ENCODE measurements at places on chromosomes 12 and 14.
A peak's percentile ranks its signal among the peaks of the same experiment; 100 is the strongest.

DNA sequence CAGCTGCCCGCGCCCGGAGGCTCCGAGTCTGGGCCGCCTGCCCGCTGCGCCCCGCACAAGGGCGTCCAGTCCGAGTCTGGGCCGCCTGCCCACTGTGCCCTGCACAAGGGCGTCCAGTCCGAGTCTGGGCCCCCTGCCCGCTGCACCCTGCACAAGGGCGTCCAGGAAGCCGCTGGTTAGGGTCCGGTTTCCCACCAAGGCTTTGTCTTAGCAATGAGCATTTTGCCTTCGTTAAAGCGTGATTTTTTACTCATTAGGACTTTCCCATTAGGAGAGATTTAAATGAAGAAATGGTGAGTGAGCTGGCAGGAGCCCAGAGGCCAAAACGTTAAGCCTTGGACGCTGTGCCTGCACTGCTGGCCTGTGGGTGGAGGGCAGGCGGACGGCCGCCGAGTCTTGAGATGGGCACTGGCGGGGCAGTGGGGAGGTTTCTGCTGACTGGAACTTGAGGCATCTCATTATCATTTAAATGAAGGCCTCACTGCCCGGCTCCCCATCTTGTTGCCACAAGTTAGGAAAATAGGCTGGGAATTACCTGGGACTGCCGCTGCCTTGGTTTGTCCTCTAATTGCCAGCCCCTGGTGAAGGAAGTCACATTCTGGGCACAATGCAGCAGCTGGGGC, 36.0 kb downstream of the FBRSL1 start:
- DNase-seq = no peak

DNA sequence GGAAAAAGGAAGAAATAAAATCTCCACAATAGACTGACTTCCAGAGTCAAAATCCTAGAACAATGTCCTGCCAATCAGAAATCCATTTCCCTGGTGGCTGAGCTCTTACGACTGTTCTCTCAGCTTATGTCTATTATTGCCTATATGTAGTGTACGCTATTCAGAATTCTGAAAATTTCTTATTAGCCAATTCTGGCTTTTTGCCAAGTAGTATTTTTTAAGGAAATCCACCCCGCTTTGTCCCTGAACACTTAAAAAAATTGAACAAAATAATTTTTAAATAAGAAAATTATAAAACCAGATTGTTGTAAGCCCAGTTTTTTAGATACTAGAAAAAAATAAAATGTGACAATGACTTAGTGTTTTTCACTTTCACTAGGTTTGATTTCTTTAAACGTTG, 143.0 kb downstream of the KCNA5 start:
- no peak for DNase-seq

DNA sequence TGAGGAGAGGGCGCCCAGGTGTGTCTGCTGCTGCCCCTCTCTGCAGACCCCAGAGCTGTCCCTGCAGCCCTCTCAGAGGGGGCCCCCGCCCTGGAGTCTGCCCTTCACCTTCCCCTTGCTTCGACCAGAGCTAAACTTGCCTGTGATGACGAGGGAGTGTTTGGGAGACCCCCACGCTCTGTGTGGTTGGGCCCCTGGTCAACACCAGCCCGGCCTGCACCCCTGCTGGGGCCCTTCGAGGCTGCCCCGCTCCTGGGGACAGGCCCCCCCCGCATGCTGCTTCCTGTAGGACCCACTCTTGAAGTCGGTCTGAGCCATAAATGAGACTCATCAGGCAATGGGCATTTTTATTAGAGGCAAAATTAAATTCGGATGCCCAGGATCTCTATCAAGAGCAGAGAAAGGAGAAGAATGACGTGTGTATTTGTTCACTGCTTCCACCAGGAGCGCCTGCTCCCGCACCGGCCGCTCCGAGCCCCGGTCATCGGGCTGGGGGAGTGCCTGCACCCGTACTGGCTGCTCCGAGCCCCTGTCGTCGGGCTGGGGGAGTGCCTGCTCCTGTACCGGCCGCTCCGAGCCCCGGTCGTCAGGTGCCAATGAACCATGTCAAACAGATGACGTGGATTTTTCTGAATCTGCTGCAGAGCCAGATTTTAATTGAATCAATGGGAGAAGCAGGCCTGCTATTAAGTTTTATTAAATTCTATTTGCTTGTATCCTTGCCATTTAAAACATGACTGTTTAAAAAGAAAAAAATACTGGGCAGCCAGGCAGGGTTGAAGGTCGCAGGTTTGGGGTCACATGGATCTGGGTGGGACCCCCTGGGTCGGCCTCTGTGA, 47.7 kb downstream of the NOC4L start:
- no peak for DNase-seq

- no peak for DNase-seq
These were observed 60.2 kb downstream of the TBX3 start for GRCh38 chr12:114623737-114624136.

DNA sequence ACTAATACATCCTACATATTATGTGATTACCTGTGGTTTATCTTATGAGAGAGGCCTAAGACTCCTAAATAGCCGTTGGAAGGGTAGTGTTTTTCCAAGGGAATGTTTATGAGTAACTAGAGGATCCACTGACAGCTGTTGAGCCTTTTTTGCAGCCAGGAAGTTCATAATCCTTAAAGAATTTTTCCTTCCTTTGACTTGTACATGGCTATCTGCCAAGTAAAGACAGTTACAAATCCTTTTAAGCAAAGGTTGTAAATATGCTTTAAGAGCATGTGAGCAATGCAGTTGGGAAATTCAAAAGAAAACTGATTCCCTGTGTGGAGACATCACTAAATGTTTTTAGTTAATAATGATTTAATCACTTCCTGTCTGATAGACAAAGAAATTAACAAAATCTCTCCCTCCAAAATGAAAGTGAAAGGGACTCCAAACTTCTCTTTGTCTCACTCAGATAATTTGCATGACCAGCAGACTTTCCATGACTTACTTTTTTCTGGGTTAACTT, 333.8 kb downstream of the PDZRN4 start:
- peak; percentile 70 for DNase-seq

GRCh38 chr14:78508023-78508422, 337.9 kb downstream of the NRXN3 start:
- no peak for DNase-seq

- no peak for DNase-seq
These were observed 186.7 kb downstream of the ANO2 start for GRCh38 chr12:5758347-5758746.

- DNase-seq = peak; percentile 90
These were observed 119.3 kb upstream of the MDM1 start for GRCh38 chr12:68451261-68452077.

DNA sequence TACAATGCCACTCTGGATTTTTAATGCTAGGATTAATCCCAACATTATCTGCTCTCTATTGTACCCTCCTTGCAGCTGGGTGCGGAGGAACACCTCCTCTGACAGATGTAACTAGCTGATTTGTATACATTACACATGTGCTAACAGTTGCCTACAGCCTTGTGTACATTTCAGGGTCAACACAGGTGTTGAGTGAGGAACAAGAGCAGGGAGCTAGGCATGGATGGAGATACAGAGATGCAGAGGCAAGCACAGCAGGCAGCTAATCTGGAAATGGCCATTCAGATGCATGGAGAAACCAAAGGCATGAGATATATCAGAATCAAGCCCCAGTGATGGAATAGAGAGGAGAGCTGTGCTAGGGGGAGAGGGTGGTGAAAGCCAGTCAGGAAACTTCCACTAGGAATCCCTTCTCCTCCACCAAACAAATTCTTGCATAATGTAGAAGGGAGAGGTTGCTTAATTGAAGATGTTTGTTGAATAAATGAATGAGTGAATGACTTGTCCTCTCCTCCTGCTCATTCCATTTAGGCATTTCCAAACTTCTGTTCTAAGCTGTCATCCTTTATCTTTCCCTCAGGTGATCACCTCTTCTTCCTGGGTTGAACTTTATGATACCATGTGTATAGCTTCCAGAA, 313.2 kb downstream of the ATP23 start:
- no peak for DNase-seq

GRCh38 chr12:92186038-92186470, 40.4 kb upstream of the BTG1 start:
- no peak for DNase-seq

- no peak for DNase-seq
These were observed 332.1 kb downstream of the NELL2 start for GRCh38 chr12:44544018-44544417.

- no peak for DNase-seq
These were observed 61.7 kb downstream of the FBXO34 start for GRCh38 chr14:55332654-55333570.

GRCh38 chr14:101844219-101844618, 82.7 kb downstream of the PPP2R5C start:
- no peak for DNase-seq

GRCh38 chr12:120228291-120229070, 27.6 kb upstream of the RPLP0 start:
- DNase-seq = peak; percentile 71

DNA sequence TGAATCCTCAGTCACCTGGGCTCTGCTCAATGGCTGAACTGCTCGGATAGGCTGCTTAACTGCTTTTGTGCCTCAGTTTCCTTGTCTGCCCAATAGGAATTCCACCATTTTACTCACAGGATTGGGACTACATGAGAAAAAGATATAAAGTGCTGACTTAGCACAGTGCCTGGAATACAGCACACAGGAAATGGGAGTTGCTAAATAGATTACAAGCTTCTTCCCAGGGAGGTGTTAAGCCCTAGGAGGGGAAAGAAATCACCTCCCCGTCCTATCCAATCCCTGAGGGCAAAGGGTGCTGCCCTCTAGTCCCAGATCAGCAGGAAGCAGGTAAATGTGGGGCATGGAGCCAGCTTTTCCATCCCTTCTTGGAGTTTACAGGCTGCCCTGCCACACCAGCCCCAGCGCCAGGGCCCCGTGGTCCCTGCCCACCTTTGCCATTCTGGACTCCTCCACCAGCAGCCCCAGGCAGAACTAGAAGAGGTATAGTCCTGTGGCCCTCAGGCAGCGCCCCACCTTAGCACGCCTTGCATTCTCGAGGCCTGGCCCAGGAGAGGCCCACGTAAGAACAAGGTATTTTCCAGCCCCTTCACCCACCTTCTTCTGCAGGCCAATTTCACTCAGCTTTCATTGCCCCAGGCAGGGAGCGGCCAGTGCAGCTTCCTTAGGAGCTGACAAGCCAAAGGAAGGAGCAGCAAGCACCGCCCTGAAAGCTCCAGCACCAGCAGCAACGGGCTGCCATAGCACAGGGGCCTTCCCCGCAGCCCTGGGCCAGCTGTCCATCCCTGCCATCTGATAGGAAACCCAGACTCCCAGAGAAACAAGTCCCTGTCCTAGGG, 28.8 kb upstream of the RPLP0 start:
- peak; percentile 34 for DNase-seq

DNA sequence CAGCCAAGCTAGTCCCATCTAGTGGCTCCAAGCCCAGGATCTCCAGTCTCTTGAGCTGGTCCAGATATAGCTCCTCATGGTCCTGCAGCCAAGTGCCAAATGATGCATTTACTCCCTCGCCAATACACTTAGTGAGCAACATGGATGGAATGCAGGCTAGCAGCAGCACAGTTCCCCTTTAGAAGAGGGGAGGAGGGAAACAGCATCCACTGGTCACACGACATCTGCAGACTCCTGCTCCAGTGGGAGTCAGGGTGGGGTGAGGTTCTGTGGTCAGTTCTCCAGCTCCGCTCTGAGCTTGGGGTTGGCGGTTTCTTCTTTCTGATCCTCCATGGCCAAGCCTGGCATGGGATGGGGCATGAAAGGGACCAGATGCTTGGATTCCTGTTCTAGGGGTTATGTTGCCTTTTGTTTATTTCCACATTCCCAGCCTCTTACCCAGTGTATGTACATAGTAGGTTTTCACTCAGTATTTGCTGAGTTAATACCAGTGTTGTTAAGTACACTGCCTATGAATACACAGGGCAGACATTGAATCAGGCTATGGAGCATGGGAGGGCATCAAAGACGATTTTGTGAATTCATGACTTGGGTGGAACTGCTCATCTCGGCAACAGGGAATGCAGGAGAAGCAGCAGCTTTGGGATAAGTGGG, 57.3 kb downstream of the GALNT16 start:
- peak; percentile 99 for DNase-seq
